ENCODE measurements at places on chromosomes 7 and 10.
A peak's percentile ranks its signal among the peaks of the same experiment; 100 is the strongest.

- DNase-seq = no peak
Measured at GRCh38 chr7:87448388-87448787, 27.1 kb downstream of the ABCB4 start.

DNA sequence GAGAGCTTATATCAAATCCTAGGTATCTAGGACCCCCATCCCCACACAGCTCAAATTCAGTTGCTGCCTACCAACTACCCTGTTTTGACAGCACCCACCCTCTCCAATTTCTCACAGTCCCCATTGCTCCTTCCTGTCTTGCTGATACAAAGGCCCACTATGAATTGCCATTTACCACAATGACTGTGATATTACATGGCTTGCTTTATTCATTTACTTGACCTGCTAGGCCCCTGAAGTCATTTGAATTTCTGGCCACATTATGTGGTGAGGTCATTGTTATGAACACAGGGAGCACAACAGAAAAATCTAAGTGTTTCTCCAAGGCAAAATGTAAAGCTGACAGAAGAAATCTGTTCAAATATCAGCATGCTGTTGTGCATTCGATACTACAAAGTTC, 101.4 kb downstream of the PPP1R17 start:
- DNase-seq = no peak

GRCh38 chr10:103800789-103801540, 54.4 kb downstream of the SH3PXD2A start:
- peak; percentile 44 for DNase-seq

DNA sequence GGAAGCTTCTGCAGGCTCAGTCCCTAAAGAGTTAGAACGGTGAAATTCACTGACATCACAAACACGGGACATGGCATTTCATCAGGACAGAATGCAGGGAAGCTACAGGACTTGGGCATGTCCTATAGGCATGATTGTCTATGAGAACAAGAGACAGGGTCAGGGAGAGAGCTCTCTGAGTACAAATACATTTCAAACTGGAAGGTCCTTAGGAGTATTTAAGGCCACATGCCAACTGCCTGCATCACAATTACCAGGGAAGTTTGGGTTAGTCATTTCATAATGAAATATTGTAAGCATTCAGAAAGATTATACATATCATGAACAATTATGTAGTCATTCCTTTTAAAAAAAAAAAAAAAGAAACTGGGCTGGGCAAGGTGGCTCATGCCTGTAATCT, 71.3 kb downstream of the CREB3L2 start:
- DNase-seq = no peak

DNA sequence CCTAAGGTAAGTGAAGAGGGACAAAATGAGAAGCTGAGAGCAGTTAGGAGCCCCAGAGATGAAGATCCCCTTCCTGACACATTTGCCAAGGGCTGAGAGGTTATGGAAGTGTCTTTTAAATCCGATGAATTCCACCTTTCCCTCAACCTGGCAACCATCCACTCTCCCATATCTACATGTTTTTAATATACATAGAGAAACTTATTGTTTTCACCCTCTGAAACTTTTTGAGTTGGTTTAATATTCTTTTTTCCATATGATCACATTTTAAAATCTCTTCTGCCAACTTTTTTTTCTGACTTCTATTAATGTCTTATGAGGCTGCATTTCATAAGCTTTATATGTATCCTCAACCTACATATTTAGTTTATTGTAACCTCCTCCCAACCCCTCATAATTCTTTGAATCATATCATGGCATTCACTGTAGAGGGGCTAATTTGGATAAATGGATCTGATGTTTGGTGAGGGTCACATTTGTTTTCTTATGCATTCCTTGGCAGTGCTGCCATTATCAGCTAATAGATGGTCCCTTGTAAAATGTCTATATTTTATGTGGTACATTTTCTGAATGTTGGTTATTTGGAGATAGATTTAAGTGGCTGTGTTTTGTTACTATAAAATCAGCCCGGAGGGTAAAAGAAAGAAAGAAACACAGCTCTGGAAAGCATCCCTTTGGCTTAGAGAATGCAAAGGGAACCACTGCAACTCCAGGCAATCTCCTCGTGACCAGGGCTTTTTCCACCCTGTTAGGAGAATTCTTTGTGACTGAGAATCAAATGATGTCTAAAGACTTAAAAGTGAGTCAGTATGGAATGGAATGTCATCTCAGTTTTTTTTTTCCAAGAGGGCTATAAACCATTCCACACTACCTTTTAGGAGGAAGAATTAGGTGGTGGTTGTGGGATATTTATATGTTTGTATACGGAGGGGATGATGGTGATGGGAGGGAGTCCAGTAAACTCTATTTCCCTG, 334.4 kb downstream of the SUGCT start:
- DNase-seq = no peak

DNA sequence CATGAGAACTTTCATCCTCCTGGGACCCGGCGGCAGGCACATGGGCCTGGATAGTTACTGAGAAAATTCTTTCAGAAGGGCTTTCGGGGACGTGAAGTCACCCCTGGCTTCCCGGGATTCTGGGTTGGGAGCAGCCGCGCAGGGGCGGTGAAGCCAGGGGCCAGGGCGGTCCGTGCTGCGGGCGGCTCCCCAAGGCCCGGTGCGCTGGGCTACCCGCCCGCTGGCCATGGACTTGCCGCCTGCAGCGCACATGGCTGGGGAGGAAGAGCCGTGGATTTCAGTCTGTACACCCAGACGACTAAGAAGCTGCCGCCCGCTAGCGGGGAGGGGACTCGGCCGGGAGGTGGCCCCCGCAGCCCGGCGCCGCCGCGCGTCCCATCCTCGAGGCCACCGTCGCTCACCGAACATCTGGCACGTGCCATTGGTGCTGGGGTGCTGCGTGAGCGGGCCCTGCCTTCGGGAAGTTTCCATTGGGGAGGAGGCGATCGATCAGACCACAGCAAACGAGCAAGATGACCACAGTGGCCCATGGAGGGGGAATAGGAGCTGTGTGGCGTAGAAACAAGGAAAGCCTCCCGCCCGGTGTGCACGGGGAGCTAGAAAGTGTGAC, 64.5 kb downstream of the TMEM209 start:
- no peak for DNase-seq

GRCh38 chr10:56487746-56488145, 126.7 kb upstream of the ZWINT start:
- DNase-seq = no peak

- no peak for DNase-seq
Measured at GRCh38 chr7:148570510-148570909, 20.1 kb upstream of the C7orf33 start.

GRCh38 chr10:108462005-108462404, 1297.5 kb upstream of the SORCS1 start:
- no peak for DNase-seq

DNA sequence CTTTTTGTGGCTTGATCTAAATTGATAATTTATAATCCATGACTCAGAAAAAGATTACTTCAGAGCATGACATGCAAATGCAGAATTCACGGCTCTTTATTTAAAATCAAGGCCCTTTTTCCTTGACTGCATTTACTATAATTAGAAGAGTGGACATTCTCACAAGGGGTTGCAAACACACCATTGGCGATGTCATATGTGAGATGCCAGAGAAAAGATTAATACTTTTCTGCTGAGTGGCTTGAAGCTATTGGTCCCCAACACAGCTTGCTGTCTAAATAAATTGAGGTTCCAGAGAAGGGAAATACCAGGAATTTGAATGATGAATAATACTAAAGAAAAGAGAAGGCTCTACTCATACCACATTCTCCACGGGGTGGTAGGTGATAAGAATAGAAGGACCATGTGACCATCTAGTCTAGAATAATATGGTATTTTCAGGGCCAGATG, 78.7 kb upstream of the ARID5B start:
- DNase-seq = no peak

GRCh38 chr10:70125918-70126552, 6.6 kb downstream of the AIFM2 start:
- DNase-seq = no peak

GRCh38 chr10:30422981-30423654, 10.9 kb upstream of the MAP3K8 start:
- no peak for DNase-seq

- no peak for DNase-seq
Measured at GRCh38 chr10:129390147-129390546, 76.9 kb upstream of the MGMT start.

GRCh38 chr10:70833601-70834000, 17.9 kb downstream of the SGPL1 start:
- no peak for DNase-seq

DNA sequence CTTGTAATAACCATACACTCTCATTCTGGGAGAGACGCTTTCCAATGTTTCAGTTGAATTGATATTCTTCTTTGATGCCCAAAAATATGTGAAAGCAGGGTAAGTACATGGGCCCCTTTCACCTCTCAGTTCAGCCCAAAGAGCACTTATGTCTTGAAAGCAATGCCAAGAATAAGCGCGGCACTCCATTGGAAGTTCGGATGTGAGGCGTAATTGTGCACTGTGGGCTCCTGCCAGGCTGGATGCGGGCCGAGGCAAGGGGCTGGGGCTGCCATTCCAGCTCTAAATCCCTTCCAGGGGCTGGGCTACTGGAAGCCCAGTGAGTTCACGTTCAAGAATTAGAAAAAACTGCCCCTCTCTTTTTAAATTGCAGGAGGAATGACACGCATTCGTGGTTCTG, 113.8 kb downstream of the EBF3 start:
- DNase-seq = no peak

DNA sequence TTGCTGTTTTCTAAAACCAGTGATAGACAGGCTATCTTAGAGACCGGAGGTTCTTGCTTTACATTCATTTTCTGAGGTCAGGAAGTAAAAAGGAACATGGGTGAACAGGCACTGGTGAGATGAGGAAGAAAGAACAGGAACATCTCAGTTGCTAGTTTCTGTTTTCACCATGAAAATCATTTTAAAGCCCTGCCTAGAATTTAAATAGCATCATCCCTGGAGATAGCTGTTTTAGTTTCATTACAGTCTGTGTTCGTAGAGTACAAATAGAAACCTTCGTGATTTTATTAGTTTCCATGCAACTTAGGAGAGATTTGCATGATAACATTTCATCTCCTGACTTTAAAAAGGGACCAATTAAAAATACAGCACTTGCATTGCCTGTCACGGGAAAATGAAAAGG, 14.7 kb downstream of the KCNMA1 start:
- no peak for DNase-seq

GRCh38 chr10:119412244-119413092, 130.1 kb downstream of the RGS10 start:
- DNase-seq = no peak

DNA sequence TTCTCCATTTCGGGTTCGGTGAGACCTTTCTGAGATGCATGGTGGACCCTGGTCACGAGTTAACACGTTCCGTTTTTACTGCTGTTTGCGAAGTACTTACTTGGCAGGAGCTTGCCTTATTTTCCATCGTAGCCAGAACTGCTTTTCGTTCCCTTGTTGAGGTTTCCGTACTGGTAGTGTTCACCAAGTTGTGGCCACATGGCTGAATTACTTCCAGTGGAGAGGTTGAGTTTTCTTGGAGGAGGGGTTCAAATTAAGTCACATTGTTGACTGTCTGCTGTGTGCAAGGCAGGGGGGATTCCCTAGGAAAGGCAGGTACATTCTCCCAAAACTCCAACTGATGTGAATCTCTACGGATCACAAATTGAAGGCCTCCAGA, 4.0 kb downstream of the MXI1 start:
- no peak for DNase-seq

DNA sequence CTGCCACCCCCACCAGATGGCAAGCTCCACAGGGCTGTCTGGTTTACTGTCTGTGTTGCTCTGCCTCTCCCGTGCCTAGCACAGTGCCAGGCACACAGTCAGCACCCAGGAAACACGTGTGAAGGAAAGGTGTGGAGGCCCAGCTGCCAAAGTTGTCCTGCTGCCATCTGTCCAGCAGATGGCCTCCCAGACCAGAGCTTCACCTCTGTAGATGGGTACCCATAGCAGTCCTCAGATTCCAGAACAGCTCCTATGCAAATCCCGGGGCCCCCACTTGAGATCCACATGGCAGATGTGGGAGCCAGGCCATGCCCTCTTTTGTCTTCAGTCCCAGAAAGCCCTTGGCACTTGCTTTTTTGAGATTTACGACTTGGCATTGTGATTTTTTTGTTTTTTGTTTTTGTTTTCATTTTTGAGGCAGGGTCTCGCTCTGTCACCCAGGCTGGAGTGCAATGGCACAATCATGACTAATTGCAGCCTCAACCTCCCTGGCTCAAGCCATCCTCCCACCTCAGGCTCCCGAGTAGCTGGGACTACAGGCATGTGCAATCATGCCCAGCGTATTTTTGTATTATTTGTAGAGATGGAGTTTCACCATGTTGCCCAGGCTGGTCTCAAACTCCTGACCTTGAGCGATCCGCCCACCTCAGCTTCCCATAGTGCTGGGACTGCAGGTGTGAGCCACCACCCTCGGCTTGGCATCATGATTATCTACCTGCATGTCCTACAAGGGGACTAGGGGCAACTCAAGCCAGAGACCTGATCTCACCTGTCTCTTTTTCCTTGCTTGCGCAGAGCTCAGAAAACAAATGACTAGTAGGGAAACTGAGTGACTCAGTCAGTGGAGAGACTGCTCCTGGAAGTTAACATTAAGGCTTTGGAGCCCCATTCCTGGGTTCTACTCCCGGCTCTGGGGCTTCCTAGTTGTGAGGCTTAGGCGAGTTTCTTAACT, 16.9 kb upstream of the PALD1 start:
- peak; percentile 61 for DNase-seq

DNA sequence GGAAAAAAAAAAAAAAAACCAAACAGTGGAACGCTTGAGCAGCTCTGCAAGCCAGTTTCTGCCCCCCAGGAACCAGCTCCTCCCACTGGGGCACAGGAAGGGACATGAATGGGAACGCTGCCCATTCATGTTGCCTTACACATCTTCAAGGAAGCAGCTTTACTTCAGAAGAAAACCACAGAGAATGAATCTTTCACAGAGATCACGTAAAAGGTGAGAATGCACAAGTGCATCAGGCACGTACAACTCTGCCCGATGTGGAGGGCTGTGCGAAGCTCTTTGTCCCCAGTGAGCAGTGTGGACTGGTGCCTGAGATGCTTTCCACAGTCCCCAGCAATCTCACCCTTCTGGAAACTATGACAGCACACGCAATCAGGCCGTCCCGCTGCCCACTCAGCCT, 106.2 kb downstream of the DLG5 start:
- peak; percentile 18 for DNase-seq

All from activated CD4-positive, alpha-beta T cell treated with anti-CD3 and anti-CD28 coated beads for 48 hours (primary cell).